RPMI8226 (cell line): ENCODE measurements at places on chromosomes 2 and 18.

DNA sequence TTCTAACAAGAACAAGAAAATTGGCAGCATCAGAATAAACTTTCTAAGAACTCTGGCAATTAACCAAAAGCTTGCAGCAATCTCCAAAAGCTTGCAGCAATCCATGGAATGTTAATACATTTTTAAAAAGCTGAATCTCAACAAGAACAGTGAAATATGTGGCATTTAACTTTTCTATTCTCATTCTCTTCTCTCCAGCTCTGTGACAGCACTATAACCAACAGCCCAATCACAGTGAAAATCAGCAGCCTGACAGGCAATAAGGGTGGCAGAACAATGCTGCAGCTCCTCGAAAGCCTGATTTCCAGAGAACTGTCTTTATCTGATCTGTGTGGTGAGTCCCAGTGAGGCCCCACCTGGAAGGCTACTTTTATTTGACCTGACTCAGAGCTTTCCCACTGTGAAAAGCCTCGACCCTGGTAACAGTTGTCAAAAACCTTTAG is 60.0 kb downstream of the TMEM131 start:
- DNase-seq = no peak

- DNase-seq = no peak
Observed at GRCh38 chr18:32274307-32274706, 84.5 kb downstream of the MEP1B start.

DNA sequence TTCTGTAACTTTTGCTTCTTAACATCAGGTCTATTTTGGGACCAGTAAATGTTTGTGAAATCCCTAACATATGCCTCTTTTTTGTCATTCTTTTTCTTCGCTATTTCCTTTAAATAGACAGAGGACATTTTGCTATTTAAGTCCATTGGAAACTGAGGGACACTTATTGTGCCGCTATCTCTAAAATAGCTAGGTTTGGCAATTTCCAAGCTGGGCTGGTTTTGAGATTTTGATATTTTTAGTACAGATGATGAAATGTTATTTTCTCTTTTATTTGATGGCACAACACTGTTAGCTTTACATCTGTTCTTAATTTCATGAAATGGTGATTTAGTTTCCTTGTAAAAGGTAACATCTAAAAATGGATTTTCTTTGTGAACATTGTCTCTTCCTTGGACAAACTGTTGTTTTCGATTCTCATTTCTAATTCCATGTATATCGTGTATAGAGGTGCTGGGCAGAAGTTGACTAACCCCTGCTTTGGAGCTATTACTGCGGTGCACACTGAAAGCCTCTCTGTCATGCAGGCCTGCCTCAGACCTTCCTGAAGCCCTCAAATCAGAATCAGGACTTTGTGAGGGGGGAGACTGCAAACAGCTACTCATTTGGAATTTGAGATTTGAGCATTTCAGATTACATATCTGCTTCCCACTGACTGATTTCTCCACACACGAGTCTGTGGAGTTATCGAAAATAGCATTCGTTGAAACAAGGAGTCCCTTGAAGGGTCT is 594 bp downstream of the RAD51AP2 start:
- no peak for DNase-seq

- DNase-seq = no peak
Observed at GRCh38 chr2:96734880-96735583, 4.8 kb downstream of the LMAN2L start.

DNA sequence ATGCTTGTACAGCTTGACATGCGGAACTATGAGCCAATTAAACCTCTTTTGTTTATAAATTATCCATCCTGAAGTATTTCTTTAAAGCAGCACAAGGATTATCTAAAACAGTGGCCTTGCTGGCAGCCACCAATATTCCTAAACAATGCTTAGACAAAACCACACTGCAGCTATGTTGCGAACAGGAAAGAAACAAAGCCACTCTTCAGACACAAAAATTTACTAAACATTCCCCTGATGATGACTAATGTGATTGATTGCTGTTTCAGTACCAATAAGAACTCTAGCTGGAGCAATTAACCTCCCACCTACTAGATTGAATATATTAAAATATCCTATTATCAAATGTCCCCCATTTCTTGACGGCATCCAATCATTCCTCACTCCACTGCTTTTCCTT is 325.8 kb upstream of the REG3G start:
- DNase-seq = no peak

DNA sequence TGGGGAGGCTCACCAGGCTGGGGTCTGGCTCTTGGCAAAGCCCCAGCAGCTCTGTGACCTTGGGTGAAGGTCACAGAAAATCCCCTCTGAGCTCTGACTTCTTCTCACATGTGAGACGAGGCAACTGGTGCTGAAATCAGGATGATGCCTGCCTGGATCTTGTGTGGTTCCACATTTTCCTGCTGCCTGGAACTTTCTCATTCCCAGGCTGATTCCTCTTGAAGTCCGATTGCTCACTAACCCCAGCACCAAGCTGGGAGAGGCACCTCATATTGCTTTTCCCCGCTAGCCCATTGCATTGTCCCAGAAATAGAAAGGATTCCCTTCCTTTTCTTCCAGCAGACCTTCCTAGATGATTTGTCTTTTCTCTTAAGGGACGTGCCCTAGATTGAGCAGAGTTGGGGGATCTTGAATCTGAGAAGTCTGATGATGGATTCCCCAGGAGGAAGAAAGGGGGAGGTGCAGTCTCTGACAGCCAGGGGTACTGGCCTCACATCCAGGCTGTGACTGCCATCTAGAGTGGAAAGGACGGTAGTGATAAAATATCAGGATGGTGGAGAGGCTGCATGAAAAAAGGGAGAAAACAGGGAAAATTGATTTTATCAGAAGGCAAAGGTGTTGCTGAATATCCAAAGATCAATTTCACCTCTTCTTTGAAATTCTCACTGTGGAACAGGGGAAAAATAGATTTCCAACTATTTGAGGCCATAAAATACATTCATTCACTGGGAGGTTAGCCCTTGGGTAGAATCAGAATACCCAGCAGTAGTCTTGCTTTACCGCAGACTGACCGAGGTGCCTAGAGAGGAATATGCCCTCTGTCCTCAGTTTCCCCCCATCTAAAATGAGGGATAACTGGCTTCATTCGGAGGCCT is 96.3 kb downstream of the FAM210A start:
- DNase-seq = peak; percentile 74

DNA sequence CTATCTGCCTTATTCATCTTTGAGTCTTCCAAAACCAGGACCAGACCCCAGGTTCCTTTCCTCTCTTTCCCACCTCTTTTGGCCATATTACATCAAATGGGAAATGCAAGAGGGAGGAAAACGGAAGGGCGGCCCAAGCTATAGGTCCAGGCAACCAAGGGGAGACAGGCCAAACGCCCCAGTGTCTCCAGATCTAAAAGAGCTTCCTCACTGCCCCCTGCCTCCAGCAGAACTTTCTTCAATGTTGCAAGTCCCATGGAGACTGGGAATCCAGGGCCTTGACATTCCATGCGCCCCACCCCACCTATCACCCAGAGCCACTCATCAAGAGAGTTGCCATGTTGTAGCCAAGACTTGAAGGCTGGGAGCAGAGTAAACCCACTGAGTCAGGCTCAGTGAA is 15.4 kb downstream of the TNS1 start:
- no peak for DNase-seq
